T1000 (cell line): ENCODE measurements at places on chromosomes 7 and 10.

GRCh38 chr7:144452064-144452463, 48.6 kb upstream of the NOBOX start:
- no peak for DNase-seq

GRCh38 chr10:33657154-33657908, 322.9 kb upstream of the NRP1 start:
- DNase-seq: no peak

DNA sequence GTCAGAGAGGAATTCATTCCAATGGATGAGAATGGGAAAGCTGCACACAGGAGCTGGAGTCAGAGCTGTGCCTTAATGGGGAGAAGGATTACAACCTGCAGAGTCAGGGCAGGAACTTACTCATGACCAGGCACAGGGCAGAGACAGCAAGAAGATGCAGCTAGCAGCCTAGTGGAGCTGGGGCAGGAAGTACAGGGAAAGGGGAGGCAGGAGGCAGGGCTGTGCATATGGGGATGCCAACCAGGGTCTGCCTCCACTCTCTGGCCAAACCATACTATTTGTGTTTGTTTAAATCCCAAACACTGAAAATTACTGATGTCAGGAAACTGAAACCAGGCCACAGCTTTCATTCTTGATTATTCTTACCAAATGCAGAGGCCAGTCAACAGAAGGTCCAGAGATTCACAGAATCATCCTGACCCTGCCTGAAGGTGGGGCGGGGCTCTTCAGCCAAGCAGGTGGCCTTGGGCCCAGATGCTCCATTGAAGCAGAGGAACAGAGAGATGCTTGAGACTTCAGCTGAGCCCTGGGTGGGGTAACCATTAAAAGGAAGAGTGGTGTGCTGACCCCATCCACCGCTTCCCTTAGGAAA, 461.9 kb downstream of the KCNMA1 start:
- DNase-seq: no peak

DNA sequence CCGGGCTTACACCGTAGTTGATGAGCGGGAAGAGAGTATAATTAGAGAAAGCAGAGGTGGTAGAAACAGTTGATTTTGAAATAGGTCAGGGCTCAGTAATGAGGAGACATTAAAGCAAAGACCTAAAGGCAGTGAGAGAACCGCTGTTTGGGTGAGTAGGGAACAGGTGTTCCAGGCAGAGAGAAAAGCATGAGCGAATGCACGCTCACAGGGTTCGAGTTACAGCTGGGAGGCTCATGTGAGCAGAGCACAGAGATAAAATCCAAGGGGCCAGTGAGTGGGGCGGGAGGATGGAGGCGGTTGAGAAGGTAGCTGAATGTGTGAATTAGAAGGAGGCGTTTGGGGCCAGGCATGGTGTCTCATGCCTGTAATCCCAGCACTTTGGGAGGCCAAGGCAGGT, 39.9 kb downstream of the APBB1IP start:
- no peak for DNase-seq

GRCh38 chr7:116873619-116874018, 11.2 kb downstream of the CAPZA2 start:
- DNase-seq: no peak

DNA sequence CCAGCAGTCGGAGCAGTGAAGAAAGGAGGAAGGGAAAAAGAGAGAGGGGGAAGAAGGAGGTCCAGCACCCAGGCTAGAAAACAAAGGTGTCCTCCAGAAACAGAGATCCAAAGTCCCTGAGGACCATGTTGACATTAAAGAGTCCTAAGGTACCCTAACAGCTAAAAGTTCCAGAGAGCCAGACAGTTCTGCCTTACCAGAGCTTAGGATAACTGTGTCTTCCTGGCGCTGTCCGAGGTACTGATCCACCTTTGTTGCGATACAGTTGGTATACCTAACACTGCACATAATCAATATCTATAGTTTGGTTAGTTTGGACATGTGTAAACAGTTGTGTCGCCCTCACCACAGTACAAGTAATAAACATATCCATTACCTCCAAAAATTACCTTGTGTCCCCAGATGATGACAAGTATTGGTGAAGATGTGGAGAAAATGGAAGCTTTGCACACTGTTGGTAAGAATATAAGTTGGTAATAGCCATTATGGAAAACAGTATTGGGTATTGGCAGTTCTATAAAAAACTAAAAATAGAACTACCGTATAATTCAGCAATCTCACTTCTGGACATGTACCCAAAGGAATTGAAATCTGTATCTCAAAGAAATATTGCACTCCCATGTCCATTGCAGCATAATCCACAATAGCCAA, 59.8 kb downstream of the GRID1 start:
- no peak for DNase-seq

DNA sequence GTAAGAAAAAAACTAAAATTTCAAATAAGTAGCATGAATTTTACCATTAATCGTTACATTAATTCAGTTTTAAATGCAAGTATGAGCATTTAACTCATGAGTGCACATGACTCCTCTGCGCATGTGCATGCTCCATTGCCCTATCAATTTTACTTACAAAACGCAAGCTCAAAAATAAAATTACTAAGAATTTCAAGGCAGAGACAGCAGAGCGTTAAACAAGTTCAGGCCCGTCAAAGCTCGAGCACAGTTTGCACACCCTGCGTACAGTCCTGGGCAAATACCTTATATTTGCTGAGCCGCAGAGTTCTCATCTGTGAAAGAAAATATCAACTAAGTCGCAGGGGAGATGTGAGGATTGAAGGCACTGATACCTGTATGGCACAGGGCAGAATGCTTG, 373.6 kb downstream of the BBS9 start:
- DNase-seq: no peak

DNA sequence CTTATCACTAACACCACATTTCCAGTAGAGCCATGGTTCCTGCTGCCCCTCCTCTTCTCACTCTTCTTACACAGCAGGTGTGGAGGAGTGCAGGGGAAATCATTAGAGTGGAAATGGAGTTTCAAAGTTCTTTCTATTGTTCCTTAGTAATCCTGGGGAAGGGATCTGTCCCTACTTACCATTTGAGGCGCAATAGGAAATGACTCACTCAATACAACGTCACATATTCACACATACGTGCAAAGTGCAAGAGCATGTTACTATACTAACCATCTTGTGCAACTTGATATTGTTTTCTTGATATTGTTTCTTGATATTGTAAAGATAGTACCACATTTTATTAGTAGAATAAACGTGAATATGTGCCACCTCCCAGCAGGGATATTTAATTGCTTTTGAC, 1010.2 kb downstream of the DNAJB9 start:
- no peak for DNase-seq

DNA sequence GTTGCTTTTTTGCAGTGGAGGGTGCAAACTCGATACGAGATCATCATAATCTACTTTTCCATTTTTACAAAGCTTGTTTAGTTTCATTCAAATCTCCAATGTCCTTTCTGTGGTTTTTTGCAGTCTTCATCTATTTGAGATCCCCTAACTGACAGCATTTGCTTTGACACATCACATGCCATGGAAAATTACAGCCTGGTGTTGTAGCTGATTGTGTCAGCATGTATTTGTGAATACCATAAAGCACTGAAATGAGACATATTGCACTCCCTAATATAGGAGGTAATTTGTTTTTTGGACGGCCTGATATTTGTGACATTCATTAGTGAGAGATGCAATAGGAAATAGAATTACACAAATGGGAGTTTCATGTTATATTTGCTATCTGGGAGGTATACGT, 620.8 kb downstream of the KCNMA1 start:
- DNase-seq: no peak

GRCh38 chr10:98848361-98848760, 387.3 kb downstream of the HPSE2 start:
- DNase-seq: no peak

GRCh38 chr10:118767297-118768040, 12.7 kb upstream of the CACUL1 start:
- no peak for DNase-seq

DNA sequence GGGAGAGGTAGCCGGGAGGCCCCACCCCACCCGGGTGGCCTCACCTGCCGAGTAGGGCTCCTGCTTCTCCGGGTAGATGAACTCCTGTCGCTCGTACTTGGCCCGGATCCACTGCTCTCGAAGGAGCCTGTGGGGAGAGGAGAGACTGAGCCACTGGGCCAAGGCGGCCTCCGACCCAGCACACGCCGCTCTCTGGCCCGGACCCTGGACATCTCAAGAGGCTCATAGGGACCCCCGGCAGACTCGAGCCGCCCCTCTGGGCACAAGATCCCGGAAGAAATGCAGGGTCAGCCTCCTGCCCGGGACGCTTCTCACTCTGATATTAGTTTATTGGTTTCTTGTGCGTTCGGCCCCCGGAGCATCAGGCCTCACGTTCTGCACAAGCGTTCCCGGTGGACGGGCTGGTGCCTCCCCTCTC, 34.5 kb downstream of the ADAP1 start:
- DNase-seq: no peak

- DNase-seq: no peak
Observed at GRCh38 chr7:72098807-72099580, 313.1 kb downstream of the CALN1 start.

DNA sequence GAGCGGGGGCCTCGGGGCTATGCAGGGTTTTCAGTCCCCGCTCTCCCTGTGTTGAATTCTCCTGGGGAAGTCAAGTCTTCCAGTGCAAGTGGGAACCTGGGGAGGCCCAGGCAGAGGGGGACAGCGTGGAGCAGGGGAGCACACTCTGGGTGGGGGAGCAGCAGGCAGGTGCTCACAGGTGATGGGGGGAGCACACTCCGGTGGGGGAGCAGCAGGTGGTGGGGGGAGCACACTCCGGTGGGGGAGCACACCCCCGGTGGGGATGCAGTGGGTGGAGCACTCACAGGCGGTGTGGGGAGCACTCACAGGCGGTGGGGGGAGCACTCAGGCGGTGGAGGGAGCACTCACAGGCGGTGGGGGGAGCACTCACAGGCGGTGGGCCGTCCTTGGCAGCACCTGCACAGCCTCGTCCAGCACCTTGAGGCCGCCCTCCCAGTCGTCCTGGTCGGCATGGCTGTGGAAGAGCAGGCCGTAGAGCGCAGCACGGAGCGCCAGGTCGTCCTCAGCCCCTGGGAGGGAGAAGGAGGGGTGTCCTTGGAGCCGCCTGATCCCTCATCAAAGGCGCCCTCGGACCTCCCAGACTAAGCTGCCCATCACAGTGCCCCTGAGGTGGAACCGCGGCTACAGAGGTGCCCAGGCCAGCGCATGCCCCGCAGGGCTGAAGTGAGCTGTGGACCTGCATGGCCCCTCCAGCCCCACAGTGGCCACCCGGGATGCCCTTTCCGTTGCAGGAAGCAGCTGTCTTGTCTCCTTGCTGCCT, 56.7 kb downstream of the CFAP46 start:
- DNase-seq: no peak

DNA sequence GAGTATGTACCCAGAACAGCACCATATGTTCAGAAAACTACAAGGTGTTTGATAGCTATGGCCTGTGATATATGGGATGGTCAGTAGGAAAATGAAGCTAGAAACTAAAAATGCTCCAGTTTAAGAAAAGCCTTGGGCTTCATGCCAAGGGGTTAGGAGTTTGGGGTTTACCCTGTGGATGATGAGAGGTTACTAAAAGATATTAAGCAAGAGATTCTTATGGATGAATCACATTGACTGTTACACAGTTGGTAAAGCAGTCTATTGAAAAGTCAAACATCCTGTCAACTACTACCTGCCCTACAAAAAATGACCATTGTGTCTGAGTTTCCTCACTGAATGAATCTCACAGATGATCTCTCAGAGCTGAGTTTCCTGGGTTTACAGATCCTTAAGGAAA, 166.2 kb upstream of the INHBA start:
- no peak for DNase-seq

GRCh38 chr10:23139677-23140076, 44.3 kb downstream of the MSRB2 start:
- DNase-seq: no peak

DNA sequence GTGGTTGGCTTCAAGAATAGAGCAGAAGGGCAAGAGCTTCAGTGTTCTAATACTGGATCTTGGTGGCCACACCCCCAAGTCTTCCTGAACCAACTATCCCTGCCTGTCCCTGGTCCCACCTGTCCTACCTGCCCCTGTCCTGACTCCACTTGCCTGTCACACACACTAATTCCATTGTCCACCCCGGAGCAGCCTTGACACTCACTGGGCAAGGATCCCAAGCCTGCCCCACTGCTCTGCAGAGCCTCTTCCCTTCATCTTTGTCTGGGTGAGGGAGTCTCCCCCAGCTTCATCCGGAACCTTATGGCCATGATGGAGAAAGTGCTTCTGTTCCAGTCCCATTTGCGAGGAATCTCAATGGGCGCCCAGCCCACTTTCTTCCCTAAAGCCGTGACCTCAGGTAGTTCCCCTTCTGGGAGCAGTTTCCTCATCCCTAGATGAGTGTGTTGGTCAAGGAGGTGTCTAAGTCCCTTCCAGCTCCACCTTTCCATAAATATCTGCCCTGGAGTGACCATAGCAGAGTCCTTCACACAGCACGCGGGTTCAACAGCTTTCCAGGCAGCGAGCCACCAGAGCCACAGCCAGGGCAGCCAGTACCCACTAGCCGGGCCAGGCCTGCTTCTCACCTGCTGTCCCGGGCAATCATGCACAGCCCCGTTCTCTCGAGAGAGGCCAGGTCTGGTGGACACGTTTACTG, 61.5 kb downstream of the VIPR2 start:
- no peak for DNase-seq

DNA sequence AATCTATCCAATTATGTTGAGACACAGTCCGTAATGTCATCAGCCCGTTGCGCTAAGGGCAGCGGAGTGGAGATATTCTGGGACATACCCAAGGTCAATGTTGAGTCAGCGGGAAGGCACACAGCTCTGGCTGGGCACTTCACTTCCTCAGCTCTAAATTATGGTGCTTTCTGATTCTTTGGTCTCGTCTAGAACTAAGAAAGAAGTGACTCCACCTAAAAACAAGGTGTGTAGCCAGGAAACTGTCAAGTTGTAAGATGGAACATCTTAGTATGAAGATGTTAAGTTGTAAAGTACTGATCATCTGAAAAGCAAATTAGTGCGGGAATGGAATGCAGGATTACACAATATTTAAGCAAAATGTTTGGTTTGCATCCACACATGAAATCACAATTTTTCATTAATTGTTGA, 43.1 kb downstream of the BAIAP2L1 start:
- DNase-seq: no peak

DNA sequence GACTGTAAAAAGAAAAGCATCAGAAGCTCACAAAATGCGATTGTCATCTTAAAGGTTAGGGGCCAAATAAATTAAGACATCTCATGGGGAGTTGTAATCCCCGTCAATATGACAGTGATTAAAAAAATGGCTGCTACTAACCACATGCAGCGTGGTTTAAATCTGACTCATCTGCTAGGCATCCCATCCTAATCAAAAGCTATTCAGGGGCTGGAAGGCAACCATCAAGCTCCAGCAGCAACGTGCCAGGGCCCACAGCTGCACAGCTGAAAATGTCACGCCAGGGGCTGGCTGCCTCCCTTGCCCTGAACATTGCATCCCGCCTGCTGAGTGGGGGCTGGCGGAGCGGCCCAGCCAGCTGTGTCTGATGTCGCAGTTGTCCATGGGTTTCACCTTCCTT, 66.3 kb upstream of the FRMD4A start:
- DNase-seq: peak; percentile 100

DNA sequence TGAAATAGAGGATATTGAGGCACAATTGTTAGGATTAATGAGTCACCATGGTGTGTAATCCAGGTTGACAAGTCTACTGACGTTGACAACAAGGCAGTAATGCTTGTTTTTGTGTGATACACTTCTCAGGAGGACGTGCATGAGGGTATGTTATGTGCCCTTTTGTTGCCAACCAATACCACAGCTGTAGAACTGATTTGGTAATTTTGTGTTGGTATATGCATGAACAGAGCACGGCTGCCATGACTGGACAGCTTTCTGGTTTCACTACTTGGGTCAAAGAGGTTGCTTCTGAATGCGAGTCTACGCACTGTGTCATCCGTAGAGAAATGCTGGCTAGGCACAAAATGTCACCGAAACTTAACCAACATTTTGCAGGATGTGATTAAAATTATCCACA, 32.9 kb downstream of the PHTF2 start:
- no peak for DNase-seq
